NCI-H1436 treated with DMSO at 0.1 percent for 48 hours (cell line): ENCODE measurements at places on chromosomes 1 and 21.

GRCh38 chr21:34143685-34144182, 70.4 kb downstream of the MRPS6 start:
- DNase-seq, result no peak

DNA sequence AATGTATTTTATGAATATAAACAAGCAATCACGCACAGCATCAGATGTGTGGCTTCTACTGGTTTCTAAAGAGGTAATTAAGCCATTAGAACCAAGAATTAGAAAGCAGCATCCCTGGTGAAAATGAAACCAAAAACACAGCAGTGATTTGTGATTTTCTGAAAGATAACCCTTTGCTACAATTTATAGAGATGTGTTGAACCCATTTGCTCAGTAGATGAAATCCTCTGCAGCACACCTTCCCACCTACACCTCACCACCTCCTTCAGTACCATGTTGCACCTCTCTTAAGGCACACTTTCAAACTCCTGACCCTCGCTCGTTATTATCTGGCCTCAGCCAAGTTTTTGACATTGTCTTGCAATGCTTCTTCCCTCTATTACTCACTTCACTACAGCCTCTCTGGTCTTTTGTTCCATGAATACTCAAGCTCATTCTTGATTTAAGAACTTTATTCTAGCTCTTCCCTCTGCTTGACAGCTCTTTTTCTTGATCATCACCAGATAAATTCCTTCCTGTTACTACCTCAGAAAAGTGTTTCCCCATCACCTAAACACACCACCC, 38.6 kb downstream of the NSL1 start:
- no peak for DNase-seq

DNA sequence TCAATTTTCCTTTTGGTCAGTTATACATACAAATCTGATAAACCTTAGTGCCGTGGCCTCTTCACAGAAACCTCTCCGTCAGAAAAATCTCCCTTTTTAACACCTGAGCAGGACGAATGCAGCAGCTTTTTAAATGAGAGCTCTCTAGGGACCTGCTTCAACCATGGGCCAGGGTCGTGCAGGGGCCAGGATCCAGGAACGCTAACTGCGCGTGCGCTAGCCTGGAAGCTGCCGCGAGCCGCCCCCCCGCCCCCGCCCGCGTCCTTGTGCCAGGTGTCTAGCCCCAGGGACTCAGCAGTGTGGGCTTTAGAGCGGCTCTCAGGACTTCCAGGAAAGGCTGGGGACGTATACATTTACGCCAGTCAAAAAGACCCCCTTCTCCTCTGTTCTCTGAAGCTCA, 136.8 kb upstream of the FMN2 start:
- no peak for DNase-seq

DNA sequence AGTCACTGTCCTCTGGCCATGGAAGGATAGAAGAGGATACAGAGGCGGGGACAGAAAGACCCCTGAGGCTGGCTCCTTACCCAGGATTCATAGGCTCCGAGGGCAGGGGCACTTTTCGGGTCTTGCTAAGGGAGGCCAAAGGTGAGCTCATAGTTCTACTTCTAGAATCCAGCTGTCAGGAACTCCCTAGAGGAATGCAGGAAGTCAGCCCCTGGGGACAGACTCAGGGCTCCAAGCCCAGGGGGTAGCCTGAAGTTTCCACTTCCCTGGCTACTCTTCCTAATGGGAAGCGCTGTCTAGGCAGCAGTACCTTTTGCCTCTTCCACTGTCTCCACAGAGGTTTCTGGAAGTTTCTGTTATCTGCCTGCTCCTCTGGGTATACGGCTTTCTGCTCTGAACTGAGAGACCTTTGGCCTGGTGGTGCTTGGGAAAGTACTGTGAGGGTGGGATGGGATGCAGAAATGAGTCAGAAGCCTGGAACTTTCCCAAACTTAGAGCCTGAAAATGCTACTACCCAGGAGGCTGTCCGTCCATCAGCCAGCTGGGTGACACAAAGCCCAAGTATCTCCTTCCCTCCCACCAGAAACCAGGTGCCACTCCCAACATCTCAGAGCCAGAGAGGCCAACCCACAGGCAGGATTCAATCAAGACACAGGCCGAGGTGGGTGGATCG, 3.6 kb downstream of the UBXN11 start:
- DNase-seq, result no peak

GRCh38 chr1:100793659-100794058, 74.1 kb downstream of the VCAM1 start:
- DNase-seq, result no peak
